CD4-positive, alpha-beta T cell (primary cell): ENCODE measurements at places on chromosomes 4 and X. TPM values are rescaled to one million over a fixed set of nuclear protein-coding genes. Genes with fewer than 3 reads are reported as not detected.

GRCh38 chrX:51456814-51457213 is 39.6 kb downstream of the NUDT11 start:
- DNase-seq: no peak

DNA sequence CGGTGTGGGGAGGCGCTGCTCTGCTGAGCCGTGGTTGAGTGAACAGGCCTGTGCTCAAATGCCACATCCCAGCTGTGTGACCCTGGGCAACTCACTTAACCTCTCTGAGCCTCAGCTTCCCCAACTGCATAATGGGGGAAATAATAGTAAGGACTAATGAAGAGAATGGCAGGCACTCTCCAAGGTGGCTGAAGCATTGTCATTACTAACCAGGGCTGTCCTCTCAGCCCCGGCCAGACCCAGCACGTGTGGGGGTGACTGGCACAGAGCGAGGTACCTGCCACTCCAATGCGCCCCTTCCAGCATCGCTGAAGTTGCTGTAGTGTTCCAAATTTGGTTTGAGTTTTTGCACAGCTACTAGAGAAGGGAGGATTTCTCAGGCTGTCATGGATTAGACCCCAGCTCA is 80.0 kb downstream of the ABLIM2 start:
- DNase-seq: no peak

DNA sequence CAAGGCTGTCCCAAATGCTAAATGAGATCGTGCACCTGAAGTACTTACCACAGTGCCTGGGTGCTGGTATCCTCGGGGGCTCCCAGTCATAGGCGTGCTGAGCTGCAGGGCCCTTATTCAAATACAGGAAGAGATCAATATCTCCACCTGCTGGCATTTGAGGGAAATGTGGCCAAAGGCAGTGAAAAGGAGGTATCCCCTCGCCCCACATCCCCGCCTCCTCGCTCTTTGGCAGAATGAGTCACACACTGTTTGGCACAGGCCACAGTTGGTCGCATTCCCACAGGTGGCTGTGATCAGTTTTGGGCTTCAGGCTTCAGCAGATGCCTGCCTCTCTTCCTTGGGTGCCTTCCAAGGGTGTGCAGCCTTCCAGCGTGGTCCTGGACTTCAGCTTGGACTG is 28.4 kb downstream of the ZNF185 start:
- DNase-seq: peak; percentile 62

Gene GPR50
- not detected for total RNA-seq

DNA sequence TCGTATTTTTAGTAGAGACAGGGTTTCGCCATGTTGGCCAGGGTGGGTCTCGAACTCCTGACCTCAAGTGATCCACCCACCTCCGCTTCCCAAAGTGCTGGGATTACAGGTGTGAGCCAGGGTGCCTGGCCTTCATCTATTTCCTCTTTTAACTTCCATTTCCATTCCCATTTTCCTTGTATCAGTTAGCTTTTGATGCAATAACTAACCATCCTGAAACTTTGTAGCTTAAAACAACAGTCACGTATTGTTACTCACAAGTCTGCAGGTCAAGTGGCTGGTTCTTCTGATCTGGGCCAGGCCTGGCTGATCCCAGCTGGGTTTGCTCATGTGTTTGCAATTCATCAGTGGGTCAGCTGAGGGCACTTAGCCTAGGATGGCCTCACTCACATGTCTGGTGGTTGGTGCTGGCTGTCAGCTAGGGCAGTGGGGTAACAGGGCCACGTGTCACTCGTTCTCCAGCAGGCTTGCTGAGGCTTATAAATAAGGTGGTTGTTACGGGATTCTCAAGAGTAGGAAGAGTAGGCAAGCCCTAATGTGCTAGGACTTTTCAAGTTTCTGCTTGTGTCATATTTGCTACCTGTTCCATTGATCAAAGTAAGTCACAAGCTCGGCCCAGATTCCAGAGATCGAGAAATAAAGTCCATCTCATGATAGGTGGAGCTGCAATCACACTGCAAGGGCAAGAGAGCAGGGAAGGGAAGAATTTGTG is 88.2 kb downstream of the SOWAHB start:
- no peak for DNase-seq

Gene MAGEA1
- not detected for total RNA-seq

DNA sequence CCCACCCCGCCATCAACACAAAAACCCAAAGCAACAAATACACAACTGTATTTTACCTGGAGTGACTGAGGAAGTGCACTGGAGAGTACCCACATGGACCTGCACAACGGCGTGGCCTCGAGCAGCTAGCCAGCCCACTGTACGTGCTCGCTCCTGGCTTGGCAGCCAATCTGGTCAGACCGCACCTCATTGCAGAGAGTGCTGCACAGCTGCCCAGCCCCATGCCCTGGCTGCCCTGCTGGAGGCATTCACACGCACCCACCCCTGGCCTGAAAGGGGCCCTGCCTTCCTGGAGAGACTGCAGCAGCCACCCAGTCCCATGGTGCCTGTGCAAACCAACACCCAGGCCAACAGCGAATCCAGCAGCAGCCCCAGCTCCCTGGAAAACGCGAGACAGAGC is 116.3 kb downstream of the GALNTL6 start:
- DNase-seq: no peak

GRCh38 chrX:152845618-152846240 is 14.9 kb downstream of the NSDHL start:
- DNase-seq: no peak

DNA sequence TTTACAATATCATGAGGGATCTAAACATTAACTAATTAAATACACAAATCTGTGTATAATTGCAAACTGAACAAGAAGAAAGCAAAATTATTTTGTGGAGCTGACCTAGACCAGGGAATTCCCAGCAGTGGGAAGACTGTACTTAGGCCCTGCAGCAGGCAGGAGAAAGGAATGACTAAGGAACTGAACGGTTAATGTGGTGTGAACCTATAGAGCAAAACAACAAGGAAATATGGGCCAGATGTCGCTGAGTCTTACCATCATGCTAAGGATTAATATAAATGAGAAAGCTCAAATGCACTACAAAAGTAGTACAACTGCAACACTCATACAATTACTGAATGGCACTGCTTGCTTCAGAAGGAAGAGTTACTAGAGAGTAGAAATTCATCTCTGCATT is 120.3 kb upstream of the ATXN3L start:
- no peak for DNase-seq

- no peak for DNase-seq
Observed at GRCh38 chrX:134933911-134934310, 56.9 kb upstream of the SMIM10 start.

- no peak for DNase-seq
Observed at GRCh38 chr4:99459546-99460042, 24.5 kb upstream of the ADH7 start.

Gene ZNF732
- total RNA-seq: not detected

Gene AADAT
- not detected for total RNA-seq

DNA sequence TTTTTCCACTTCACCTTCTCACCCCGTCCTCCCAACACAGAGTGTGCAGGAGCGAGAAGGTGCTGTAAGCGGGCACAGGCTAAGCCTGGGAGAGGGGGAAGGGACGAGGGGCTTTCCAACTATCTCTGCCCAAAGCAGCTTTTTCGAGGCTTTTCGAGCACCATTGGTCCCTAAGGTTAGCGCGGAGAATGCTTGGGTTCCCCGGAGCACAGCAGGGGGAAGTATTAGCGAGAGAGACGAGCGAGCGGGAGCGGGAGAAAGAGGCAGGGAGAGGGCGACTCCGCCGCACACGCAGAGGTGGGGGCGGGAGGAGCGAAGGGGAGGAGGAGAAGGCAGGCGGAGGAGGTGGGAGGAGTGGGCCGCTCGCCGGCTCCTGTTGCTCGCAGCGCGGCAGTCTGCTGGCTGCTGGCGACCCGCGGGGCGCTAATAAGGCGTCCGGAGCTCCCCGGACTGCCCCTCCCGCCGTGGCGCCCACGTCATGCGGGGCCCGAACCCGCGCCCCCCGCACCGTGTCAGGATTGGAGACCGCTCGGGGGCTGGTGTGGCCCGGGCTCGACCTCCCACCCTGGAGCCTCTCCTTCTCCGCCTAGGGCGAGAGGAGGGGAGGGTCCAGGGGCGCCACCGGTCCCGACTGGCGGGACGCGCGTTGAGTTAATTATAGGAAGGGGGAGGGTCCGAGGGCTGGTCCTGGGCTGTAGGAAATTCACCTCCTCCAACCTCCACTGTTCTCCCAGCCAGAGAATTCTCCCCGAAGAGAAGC is at the start of gene ADAMTS3:
Gene ADAMTS3 (minus strand): TSS at position 263 of the 760 bp plus-strand sequence. CDS start 459 bp downstream, outside the sequence.
- DNase-seq: no peak

DNA sequence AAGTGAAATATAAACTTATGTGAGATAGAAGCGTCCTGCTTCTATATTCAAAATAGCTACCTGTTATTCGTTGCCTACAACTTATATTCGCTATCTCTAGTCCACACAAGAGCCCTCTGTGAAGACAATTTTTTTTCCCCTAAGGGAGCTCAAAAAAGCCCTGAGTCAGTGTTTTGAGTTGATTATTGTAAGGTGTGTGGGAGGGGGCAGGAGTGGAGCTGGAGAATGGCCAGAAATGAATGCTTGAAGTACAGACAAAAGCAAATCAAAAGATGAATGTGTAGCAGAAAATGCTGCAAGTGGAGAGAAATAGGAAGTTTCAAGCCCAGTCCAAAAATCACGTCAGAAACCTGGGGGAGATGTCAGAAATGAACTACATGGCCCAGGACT is 655.0 kb upstream of the LCORL start:
- no peak for DNase-seq

DNA sequence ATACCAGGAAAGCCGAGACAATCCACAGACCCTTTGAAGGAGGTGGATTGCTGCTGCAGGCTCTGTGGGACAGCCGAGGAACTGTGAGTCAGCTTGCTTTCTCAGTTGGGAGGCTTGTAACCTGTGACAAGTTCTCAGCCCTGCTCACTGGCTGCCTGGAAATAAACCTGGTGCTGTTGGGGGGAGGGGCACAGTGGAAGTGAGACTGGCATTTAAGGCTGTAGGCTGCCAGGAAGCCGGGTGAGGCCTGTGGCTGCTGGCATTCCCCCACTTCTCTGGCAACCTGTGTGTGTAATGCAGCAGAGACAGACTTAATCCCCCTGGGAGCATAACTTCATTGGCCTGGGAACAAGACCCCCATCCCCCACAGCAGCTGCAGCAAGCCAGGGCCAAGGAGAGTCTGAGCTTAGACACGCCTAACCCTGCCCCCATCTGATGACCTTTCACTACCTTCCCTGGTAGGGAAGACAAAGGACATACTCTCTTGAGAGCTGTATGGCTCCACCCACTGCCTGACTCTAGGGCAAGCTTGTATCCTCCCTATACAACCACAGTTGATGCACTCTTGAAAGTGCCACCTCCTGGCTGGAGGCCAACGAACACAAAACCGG is 64.1 kb downstream of the ALPK1 start:
- no peak for DNase-seq

- DNase-seq: no peak
Observed at GRCh38 chr4:176186067-176186466, 9.3 kb downstream of the SPATA4 start.

- DNase-seq: no peak
Observed at GRCh38 chr4:5378002-5378401, 326.7 kb downstream of the STK32B start.

DNA sequence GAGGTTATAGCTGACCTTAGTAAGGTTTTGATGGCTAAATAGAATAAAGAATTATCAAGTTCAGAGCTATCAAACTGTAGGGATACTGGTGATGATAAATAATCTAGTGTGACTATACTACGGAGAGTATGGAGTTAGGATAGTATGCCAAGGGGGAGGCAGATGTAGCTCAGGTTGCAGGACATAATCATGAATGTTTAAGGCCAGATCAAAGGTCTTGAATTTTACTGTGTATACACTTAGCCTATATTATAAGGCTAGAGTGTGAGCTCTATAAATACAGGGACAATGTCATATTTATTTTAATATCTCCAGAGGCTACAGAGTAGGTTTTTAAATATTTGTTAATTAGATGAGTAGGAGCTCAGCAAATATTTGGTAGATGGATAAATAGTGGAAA is 131.1 kb upstream of the STIM2 start:
- DNase-seq: no peak

Gene ADH1B
- total RNA-seq: not detected

Gene PTCHD1
- total RNA-seq: not detected

Gene FANCB
- total RNA-seq: 1.5 TPM

Gene ADH4
- total RNA-seq: not detected

DNA sequence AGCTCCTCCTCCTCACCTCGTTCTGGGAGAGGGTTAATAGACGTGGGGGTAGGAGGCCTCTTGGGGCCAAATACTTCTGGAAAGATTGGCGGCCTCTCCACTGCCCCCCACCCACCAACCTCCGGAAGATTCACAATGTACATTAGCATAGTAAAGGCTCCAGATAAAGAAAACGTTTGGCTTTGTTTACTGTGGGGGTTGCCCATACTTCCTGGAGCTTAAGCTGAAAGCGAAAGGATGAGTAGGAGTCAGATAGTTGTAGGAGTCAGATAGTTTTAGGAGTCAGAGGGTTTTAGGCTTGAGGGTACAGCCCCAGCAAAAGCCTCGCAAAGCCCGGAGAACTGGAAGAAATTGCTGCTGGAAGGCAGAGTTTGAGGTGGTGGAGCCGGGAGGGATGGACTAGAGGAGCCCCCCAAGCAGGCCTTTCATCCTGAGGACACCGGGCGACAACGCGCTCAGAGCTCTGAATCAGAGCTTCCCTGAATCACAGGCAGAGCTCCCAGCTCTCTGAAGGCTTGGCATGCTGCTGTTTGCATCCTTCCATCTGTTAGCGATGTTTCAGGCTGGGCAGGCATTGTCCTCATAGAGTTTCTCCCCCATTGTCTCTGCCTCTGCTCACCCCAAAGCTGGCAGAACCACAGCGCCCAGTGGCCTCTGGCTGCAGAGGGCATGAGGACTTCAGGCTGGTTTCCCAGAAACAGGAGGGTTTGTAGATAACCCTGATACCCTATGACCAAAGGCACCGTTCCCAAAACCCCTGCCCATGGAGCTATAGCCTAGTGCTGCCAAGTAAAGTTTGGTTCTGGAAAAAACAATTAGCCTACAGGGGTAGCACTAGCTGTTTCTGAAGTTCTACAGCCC is 280.7 kb downstream of the BCOR start:
- DNase-seq: no peak

Gene TMEM255A
- not detected for total RNA-seq

Gene TEX13D
- total RNA-seq: not detected

GRCh38 chr4:152635851-152636250 is 43.9 kb downstream of the TMEM154 start:
- DNase-seq: no peak

Gene KCNIP4
- not detected for total RNA-seq
